ENCODE measurements at places on chromosomes 6 and 20.

- DNase-seq = no peak
Observed at GRCh38 chr20:62918147-62918546, 8.2 kb downstream of the DIDO1 start.

DNA sequence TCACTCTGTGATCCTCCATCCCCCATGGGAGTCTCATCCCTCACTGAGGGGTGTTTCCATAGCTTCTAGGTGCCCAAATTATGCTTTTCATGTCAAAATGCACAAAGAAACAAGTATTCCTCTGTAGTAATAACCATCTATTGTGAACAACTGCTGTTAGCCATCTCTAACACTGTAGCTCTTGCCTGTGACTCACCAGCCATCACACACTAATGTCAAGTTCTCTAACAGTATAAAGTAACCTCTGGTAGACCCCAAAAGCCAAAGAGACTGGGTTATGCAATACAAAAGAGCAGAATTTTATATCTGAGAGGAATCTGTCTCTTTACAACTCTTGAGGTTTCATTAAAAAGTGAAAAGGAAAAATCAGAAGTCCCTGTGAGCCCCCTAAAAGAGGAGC is 25.4 kb upstream of the IYD start:
- DNase-seq = no peak

- DNase-seq = no peak
Observed at GRCh38 chr6:50362706-50363105, 313.0 kb upstream of the DEFB112 start.

- no peak for DNase-seq
Observed at GRCh38 chr6:112298816-112299281, 44.5 kb upstream of the LAMA4 start.

DNA sequence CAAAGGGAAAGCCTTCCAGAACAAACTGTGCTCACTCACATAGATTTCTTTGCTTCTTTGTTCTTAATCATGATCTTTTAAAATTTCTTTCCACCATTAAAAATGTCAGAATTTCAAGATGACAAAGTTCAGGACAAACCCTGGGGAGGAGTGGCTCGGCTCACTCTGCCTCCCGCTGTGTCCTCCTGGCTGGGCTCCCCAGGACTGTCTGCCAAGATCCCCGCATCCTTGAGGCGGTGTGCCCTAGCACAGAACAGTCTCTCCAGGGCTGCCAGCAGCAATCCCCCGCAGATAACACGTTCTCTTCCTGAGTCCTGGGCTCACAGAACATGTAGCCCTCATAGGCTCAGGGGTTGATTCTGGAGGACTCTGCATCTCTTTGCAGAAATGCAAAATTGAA is 98.4 kb upstream of the KCNG1 start:
- no peak for DNase-seq

DNA sequence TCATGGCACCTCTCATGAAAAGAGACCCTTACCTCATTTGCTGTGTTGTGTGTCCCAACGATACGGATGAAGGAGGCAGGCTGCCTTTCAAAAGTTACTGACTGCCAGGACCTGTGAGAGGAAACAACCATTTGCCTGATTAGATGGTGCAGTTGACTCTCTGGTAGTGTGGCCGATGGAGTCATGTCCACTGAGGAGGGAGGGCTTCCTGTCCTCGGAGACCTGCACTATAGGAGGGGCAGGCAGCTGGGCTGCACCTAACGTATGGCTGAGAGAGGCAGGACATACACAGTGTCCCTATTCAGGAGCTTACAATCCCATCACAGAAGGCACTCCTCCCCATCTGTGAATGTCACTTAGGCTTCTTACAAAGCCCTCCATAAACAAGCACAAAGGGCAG is 373.0 kb downstream of the ZFAND3 start:
- no peak for DNase-seq

GRCh38 chr6:47709160-47709559 is 10.8 kb downstream of the ADGRF4 start:
- DNase-seq = no peak

DNA sequence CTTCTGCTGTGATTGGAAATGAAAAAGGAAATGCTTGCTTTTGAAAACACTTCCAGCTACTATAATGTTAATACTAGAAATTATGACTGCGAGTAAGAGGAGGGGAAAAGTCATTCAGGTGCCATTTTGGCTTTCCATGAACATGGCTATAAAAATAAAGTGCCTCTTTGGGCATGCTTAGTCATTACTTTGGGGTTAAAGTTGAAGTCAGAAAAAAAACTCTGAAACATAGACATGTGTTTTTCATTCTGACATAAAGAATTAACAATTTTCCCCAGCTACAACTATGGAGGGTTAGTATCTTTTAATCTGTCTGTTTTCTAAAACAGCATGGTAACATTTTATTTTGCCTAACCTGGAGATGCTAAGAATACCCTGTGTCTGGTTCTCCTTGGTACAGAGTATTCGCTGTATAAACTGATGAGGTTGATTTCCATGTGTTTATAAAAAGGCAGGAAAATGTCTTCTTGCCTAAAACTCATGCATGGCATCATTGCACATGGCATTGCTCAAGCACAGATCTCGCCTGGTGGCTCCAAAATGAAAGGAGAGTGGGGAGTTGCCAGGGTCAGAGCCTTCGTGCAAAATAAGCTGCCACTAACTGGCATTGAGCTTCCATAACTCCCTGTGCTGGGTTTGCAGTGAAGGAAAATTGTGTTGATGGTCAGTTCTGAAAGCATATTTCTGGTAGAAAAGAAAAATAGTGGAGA is 188.9 kb downstream of the KCNQ5 start:
- no peak for DNase-seq
